MM.1S (cell line): ENCODE measurements at places on chromosomes 12 and 14.

DNA sequence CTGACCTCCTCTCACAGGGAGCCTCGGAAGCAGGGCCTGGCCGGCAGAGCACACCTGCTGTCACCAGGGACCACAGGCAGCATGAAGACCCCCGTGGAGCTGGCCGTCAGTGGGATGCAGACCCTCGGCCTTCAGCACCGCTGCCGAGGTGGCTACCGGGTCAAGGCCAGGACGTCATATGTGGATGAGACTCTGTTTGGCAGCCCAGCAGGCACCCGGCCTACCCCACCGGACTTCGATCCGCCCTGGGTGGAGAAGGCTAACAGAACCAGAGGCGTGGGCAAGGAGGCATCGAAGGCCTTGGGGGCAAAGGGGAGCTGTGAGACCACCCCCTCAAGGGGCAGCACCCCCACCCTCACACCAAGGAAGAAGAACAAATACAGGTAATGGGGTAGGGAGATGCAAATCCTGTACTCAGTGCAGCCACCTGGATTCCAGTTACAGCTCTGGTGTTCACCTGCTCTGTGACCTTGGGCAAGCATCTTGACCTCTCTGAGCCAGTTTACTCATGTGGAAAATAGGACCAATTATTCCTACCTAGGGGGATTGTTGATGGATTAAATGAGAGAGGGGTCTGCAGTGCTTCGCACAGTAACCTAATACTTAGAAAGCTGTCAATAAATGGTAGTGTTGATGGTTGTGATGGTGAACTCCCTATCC is 1.3 kb downstream of the RITA1 start:
- no peak for DNase-seq

GRCh38 chr12:75172611-75173010 is 37.0 kb downstream of the KCNC2 start:
- no peak for DNase-seq

GRCh38 chr14:91250912-91251311 is 6.4 kb upstream of the GPR68 start:
- no peak for DNase-seq

DNA sequence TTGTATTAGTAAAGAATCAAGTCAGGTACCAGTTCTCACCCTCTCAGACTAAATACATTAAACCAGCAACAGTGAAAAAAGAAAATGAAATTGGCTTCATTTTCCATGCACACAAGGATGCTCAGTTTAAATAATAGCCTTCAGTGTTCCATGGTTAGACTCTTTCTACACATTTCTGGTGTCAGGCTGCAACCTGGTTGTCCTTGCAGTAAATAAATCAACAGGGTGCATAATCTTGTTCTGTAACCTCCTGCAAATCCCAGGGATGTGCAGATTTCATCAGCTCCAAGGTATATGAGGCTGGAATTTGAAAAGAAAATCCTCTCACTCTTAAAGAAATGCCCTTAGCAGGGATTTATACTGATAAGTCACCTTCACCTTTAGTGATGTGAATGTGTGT is 46.7 kb upstream of the BTG1 start:
- DNase-seq: no peak

DNA sequence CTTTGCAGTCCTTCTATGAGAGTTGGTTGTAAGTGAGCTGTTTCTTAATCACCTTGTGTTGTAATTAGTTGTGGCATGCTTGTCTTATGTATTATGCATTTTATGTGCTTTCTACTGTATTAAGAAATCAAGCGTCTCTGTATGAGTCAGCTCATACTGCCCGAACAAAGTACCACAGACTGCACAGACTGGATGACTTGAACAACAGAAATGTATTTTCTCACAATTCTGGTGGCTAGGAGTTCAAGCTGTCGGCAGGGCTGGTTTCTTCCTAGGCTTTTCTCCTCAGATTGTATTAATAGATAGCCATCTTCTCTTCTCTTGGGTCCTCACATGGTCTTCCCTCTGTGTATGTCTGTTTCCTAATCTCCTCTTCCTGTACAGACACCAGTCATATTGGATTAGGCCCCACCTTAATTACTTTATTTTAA is 77.7 kb downstream of the FLRT2 start:
- DNase-seq: no peak

GRCh38 chr14:52117111-52117832 is 48.4 kb upstream of the NID2 start:
- DNase-seq: no peak

- no peak for DNase-seq
Measured at GRCh38 chr12:7090222-7090998, 1.8 kb downstream of the C1R start.

DNA sequence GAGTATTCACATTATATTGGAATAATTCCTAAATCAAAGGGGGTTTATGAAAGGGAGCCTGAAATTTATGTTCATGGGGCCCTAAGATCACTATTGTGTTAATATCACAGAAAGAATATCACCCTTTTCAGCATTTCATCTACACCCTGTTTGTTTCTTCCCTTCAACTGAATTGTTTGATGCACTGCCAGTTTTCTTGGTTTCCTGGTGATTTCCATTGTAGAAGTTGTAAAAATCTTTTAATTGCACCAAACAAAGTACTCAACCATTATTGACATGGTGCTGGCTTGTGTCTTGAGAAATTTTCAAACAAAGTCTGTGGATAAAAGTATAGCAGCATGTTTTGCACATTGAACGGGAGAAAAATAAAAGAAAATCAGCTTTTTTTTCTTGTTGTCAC is 154.8 kb upstream of the PRKD1 start:
- DNase-seq: no peak

DNA sequence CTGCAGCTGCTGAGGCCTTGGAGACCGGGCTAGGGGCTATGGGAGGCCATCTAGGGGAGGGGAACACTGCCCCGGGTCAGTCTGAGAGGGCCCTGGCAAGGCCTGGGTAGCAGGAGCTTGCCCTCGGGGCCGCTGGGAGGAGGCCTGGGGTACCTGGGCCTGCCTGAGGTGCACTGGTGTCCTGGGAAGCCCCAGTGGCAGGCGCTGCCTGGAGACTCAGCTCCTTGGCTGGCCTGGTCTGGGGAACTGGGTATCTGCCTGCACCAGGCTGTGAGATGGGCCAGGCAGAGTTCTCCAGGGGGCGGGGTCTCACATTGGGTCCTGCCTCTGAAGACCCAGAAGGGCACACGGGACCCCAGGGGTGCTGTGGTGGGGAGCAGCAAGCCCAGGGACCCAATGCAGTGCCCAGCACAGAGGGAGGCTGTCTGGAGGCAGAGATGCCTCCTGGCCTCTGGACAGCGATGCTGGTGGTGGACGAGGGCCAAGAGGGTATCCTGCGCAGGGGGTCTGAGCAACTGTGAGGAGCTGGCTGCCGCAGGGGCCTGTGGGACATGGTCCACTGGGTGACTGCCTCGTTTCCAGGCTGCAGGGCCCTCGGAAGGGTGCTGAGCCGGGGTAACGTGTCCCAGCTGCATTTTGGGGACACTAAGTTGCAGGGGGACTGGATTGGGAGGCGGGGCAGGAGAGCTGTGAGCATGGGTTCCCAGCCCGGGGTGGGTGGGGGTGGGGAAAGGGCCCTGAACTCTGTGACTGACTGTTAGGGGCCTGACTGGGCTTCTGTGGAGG is 7.4 kb upstream of the MTA1 start:
- no peak for DNase-seq

DNA sequence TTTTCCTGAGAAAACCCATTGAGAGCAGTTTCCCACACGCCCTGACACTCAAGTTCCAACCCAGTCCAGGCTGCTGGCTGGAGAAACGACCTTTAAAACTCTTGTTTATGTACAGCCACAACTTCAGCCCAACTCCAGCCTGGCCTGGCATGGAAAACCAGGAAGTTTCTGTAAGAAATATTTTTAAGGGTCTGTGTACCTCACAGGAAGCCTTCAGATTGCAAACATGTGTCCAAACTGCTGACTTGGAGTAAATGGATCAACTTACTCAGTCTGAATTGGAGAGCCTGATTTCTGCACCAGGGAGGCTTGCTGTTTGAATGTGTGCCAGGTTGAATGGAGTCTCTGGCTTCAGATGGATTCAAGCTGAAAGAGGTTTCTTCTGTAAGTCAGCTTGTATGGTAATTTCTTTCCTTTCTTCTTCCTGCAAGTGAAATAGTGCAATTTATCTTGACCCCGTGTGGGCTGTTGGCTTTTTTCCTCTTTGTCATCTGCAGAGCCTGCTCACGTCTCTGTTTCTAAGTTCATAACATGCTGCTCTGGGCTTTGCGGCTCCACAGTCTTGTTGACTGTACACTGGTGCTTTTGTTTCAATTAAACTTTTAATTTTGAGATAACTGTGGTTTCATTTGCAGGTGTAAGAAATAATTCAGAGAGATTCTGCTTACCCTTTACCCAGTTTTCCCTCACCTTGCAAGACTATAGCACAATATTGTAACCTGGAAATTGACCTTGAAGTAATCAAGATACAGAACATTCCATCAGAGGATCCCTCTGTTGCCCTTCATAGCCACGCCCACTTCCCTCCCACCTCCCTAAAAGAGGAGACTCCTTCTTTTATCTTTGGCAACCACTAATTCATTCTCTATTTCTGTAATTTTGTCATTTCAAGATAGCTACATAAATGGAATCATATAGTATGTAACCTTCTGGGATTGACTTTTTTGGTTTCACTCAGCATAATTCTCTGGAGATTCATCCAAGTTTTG is 109.7 kb upstream of the PRMT8 start:
- DNase-seq: no peak

- no peak for DNase-seq
Measured at GRCh38 chr14:53924753-53925152, 31.9 kb downstream of the BMP4 start.

- no peak for DNase-seq
Measured at GRCh38 chr14:104970231-104971068, 7.7 kb downstream of the AHNAK2 start.

DNA sequence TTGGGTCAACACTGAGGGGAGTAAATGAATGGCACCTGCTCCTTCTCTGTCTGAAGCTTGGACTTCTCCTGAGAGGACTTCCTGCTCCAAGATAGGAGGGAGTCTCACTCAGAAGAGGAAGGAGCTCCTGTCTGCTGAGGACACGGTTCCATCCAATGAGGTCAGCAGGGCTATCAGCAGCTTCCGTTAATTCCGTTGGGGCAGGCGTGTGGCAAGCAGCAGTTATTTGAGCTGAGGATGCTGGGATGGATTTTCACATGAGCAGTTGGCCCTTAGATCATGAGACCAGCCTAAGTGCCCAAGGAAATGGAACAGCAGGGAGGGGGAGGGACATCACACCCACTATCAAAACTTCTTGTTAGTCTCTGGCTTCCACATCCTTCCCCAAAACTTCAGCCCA is 159.0 kb upstream of the PZP start:
- DNase-seq: no peak

DNA sequence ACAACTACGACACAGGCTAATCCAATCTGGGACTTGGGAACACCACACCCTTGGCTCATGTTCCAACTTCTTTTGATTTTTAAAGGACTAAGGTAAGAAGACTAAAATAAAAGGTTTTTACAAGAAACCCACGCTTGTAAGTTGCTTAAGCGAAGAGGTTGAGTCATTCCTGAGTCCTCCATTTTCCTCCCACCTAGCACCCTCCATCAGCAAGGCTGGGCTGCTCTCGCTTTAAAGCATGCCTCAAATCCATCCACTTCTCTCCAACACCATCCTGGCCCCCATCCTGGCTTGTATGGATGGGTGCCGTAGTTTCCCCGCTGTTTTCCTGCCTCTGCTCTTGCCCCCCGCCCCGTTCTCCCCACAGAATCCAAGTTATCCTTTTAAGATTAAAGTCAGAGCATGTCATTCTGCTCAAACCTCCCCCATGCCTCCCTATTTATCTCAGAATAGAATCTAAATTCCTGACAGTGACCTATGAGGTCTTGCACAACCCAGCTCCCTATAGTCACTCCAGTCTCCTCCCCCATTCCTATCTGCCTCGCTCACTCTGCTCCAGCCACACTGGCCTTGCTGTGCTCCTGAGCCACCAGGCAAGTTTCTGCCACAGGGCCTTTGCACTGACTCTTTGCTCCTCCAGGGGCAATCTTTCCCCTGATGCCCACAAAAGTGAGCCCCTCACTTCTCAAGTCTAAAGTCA is 34.5 kb downstream of the SCARB1 start:
- DNase-seq: no peak

- DNase-seq: no peak
Measured at GRCh38 chr12:12506496-12506890, 56.2 kb downstream of the DUSP16 start.
